ENCODE measurements at places on chromosomes 2 and 18.

GRCh38 chr2:203650860-203651613 is 55.4 kb upstream of the CD28 start:
- no peak for DNase-seq

DNA sequence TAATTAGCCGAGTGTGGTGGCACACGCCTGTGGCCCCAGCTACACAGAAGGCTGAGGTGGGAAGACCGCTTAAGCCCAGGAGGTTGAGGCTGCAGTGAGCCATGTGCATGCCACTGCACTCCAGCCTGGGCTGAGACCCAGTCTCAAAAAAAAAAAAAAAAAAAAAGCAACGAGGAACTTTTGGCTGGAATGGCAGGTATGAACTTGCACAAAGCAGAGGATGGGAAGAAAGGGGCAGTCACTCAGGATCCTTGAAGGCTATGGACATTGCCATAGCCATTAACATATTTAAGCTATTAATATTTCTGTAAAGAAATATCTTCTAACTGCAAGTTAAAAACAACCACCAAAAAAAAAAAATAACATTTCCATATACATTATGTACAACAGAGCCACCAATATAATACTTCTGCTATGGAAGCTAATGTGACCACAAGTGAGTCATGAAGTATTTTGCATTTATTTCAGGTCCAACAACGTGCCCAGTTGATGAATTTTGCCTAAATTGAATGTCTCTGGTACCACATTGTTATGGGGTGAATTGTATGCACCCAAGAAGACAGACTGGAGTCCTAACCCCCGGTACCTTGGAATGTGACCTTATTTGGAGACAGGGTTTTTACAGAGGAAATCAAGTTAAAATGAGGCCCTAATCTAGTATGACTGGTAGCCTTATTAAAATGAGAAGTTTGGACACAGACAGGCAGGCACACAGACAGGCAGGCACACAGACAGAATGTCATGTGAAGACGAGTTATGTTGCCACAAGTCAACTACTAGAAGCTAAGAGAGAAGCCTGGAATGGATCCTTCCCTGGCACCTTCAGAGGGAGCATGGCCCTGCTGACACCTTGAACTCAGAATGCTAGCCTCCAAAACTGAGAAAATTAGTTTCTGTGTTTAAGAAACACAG is 102.8 kb downstream of the RBMS1 start:
- DNase-seq, result no peak

- DNase-seq, result no peak
Observed at GRCh38 chr2:62941413-62941812, 109.2 kb upstream of the OTX1 start.

DNA sequence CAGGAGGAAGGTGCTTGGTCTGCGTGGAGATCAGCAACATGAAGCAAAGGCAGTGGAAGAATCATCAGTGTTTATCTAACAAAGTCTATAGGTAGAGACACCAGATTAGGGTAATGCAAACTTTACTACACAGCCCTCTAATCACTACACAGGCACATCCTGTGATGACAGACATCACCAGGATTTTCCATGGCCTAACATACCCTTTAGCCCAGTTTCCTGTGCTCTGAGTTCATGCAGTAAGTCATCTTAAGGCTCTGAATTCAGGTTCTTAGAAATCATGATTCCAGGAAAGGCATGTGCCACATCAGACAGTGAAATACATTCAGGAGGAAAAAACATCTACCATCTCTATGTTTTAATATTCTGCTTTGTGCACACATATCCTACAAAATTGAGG is 708.5 kb upstream of the SLC8A1 start:
- DNase-seq, result no peak

DNA sequence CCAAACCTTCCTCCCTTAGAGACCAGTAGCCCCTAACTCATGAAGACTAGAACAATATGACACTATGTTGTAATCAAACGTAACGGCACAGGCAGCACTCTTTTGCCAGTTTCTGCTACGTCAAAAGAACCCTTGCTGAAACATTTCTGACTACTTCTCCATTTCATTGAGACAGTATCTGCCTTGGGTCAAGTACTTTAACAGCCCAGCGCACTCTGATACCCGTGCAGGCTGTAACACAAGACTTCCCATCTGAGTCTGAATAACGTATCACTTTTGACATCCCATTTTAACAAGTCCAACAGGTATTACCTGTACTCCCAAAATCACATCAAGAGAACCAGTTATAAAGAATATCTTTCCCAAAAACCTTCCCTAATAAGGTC is 38.4 kb downstream of the TBC1D8 start:
- no peak for DNase-seq

GRCh38 chr2:236572482-236572881 is 2.9 kb downstream of the ACKR3 start:
- no peak for DNase-seq

DNA sequence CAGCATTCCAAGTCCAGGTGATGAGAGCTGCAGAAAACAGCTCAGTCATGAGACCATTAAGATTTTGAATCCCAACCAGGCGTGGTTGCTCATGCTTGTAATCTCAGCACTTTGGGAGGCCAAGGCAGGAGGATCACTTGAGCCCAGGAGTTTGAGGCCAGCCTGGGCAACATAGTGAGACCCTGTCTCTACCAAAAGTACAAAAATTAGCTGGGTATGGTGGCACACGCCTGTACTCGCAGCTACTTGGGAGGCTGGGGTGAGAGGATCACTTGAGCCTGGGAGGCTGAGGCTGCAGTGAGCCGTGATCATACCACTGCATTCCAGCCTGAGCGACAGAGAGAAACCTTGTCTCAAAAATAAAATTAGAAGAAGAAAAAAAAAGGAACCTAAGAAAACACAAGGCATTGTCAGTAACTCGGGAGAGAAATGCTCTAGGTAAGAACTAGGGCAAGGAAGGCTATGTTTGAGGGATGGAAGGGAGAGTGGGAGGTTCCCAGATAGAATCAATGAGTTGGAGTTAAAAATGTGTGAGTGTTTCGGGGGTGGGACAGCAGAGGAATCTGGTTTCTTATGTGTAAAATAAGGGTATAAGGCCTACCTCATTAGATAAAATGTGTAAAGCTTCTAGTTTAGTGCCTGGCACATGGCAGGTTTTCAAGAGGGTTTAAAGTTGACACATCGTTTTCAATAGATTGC is 23.3 kb upstream of the MTA3 start:
- DNase-seq, result no peak

DNA sequence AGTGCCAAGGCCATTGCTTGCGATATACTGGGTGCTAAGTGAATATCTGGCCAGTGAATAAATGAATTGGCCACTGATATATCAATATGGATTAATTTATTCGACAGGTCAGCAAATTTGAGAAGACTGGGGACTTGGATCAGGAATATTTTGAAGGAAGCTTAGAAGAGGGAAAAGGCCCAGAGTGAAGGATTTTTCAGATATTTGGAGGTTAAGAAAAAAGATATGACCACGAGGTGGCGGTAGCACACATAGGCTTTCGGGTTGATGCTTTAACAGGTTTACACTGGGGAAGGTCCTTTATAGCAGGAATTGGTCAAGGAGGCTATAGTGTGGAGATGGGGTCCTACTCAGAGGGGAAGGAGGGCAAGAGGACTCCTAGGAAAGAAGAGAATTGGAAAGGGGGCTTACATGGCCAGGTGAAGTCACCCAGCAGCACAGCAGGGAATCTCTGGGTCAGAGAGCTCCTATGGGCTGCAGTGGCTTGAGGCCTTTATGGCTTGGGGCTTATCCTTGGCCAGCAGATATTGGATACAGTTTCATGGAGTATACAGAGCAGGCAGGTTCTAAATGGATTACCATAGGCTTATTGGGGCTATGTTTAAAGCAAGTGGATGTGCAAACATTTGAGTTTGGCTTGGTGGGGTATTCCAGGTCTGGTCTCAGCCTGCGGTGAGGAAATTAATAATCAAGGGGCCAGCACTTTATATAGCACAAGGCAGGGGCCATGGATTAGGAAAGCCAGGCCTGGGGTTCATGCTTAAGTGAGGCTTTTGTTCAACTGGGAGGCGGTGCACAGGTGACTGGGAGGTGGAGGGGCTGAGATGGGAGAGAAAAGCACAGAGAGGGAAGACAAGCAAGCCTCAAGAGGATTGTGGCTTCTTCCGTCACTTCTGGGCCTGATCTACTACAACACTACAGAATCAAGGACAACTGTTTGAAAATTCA is 9.7 kb downstream of the IL1RN start:
- DNase-seq, result peak; percentile 47

GRCh38 chr2:63058921-63059792 is 8.5 kb downstream of the OTX1 start:
- DNase-seq, result no peak

DNA sequence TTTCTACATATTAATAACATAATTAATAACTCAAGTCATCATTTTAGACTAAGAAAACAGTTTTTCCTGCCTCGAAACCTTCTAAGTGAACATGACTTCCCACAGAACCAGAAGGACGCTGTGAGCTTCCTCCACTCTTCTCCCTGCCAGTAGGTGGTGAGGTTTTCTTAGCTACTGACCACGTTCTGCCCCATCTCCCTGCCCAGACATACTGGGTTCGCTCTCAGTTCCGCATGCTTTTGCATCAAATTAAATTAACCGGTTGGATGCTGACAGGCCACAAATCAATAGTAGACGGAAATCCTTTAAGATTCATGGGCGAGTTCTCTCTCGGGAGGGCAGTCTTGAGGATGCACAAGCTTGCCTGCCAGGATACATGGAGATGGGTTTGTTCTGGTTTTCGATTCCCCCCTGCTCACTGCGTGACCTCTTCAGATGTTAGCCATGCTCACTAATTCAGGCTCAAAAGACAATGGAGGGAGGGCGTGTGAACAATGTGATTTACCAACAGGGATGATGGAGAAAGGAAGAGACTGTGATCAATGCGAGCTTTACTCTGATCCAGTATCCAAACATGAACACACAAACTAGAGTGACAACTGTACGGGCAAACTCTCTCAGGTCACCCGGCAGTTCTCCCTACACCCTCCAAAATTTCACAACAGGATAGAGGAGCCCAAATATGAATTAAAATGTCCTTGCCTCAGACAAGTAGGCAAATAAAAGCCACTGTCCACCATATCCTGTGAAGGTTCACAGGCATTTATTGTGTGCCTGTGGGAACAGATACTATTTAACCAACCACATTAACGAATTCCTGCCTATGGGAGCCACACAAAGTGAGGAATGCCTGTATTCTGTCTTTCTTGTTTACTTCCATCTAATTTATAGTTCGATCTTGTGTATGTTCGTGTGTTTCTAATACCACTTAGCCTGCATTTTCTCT is 375.7 kb downstream of the EIPR1 start:
- no peak for DNase-seq

- DNase-seq, result no peak
Observed at GRCh38 chr18:59352250-59352855, 6.7 kb downstream of the LMAN1 start.

DNA sequence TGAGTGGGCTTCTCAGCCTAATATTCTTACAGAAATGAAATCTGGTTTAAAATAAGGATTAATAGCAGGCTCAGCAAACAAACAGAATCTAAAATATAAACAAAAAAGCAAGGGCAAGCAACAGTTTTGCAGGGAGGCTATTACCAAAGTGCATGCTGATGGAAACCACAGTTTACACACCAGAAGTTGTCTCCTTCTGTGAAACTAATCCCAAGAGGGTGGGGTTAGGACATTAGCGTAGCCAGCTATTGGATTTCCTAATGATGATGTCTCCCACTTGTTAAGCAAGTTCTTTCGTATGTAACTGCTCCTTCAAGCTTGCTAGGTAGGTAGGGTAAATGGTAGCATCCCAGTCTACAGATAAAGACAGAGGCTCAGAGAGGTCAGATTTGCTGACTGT is 65.0 kb upstream of the TSPYL6 start:
- DNase-seq, result no peak

DNA sequence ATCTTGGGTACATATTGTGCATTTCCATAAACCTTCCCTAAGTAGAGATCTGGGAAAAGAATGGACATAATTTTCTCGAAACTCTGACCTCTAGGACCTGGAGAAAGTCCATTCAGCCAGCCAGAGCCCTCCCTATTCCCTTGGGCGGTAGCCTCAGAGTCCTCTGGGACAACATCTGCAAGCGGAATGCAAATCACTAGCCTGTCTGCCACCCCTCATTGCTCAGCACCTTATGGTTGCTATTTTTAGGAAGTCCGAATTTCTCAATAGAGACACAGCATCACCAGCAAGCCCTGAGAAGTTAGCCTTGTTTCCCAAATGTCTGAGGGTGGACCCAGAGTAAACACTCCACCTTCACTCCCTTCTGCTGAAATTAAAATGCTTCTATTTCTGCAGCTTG is 17.6 kb upstream of the CD28 start:
- DNase-seq, result no peak

- no peak for DNase-seq
Observed at GRCh38 chr2:198659096-198659870, 798.5 kb downstream of the SATB2 start.

DNA sequence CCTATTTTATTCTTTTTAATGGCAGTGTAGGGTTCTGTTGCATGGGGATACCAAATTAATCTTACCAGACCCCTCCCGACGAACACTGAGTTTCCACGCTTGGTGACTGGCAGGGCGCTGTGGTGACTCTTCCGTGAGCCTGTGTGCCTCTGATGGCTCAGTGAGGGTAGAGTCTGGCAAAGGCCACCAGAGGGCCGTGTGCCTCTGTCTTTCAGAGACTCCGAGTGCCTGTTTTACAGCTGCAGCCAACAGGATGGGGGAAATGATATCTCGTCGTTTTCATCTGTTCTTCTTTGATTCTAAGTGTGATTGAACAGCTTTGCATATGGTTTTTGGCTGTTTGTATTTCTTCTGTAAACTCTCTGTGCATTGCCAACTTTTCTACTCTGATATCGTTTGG is 99.8 kb downstream of the ZNF236 start:
- DNase-seq, result peak; percentile 47

DNA sequence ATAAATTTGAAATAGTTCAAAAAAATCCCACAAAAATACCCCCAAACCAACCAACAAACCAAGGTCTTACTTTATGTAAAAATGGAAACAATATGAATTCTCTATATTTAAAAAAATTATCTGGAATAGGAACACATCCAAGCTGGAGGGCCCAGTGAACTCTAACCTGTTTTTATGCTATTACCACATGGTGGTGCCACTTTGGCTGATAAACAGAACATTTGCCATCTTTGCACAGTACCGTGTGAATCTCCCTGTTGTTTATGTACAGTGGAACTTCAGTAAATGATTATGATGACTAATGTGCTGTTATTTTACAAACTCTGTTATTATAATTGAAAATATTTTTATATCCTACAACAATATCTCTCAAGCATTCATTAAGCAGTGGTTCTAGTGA is 145.3 kb upstream of the SMAD7 start:
- no peak for DNase-seq

DNA sequence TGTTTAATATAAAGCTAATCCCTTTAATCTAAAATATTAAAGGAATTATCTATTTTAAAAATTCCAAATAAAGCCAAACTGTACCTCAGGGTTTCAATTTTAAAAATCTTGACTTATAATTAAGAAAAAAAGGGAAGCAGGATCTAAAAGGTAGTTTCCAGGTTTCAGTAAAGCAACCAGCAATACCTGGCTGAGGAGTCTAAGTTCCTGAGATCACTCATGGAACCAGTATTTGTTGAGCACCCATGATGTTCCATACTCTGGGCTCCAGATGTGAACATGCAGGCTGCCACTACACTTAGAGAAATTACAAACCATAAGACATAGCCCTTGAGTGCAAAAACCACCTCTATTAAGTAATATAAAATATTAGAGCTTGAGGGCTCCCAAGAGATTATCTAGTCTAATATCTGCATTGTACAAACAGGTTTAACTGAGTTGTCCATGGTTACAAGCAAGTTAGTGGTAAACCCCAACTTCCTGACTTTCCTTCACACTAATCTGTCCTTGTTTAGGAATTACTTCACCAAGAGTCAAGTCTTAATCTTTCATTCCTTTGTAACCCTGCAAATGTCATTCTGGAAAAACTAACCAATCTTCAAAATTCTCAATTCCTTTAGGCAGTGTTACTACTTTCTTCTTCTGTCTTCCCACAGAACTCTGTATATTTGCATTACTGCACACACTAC is 49.2 kb downstream of the CLASP1 start:
- no peak for DNase-seq
